ENCODE measurements at places on chromosomes 4 and X.
A peak's percentile ranks its signal among the peaks of the same experiment; 100 is the strongest.

DNA sequence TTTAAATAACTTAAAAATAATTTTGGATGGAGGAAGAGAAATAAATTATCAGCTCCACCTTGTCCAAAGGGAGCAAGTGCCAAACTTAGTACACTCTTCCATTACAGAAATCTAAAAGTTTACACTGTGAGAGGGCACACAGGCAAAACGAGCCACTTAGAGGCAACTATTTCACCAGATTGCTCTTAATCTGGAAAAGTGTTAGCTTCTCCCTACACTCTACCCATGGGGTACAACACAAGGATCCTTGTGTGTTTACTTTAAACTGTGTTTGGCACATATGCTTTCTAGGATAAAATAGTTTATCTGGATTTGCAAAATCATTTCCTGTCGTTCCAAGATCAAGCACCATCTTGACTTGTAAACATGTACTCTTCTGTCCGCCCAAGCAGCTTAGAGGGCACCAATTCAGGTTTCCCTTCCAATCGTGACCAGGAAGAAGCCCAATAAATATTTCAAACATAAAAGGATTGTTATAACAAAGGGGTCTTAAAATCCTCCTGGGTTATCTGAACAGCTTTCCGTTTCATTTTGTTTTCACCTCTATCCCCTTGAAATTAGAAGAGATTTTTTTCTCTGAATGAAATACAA is 29.0 kb upstream of the KDR start:
- no peaks in the 10 kb centered on the region for H3K36me3 ChIP-seq
- H3K4me3 ChIP-seq: no peak overlapping the region
- DNase-seq: no peak
- peaks cover 29% of the 10 kb centered on the region for H3K27me3 ChIP-seq

- H3K27me3 ChIP-seq: no peaks in the 10 kb centered on the region
- H3K27ac ChIP-seq: no peak overlapping the region
- H3K4me1 ChIP-seq: peaks cover 26% of the 10 kb centered on the region
- H3K36me3 ChIP-seq: no peaks in the 10 kb centered on the region
- H3K4me3 ChIP-seq: no peak overlapping the region
These were observed 3.5 kb downstream of the EPGN start for GRCh38 chr4:74311696-74312313.

- DNase-seq: no peak
- no peak overlapping the region for H3K27ac ChIP-seq
- H3K36me3 ChIP-seq: no peaks in the 10 kb centered on the region
- H3K27me3 ChIP-seq: no peaks in the 10 kb centered on the region
- no peak overlapping the region for H3K4me3 ChIP-seq
- peaks cover 10% of the 10 kb centered on the region for H3K4me1 ChIP-seq
These were observed 36.6 kb upstream of the PAQR3 start for GRCh38 chr4:78975865-78976264.

DNA sequence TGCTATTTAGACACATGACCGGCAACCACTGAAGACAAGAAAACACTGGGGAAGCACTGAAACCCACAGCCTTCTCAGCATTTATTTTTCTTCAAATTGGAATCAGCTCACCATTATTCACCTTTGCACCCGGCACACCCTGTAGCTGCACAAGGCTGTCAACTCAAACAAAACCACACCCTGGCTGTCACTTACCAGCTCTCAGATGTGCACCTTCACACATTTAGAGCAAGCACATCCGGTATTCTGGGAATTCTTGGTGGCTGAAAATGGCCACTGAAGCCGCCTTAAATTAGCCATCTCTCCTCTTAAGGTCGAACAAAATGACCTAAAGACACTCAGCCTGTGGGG is 5.9 kb downstream of the ZFYVE28 start:
- no peak for DNase-seq
- no peak overlapping the region for H3K4me3 ChIP-seq
- H3K27me3 ChIP-seq: peaks cover 25% of the 10 kb centered on the region
- no peak overlapping the region for H3K27ac ChIP-seq

- no peak overlapping the region for H3K4me3 ChIP-seq
- no peak for DNase-seq
- no peak overlapping the region for H3K27ac ChIP-seq
- no peaks in the 10 kb centered on the region for H3K36me3 ChIP-seq
These were observed 1249.4 kb upstream of the DIAPH2 start for GRCh38 chrX:95435198-95435597.

GRCh38 chr4:137376312-137376711 is 156.0 kb downstream of the PCDH18 start:
- H3K36me3 ChIP-seq: no peaks in the 10 kb centered on the region
- no peaks in the 10 kb centered on the region for H3K27me3 ChIP-seq
- no peaks in the 10 kb centered on the region for H3K4me1 ChIP-seq
- no peak overlapping the region for H3K4me3 ChIP-seq

GRCh38 chr4:145821766-145822165 is 116.9 kb downstream of the ZNF827 start:
- H3K27me3 ChIP-seq: no peaks in the 10 kb centered on the region
- no peak overlapping the region for H3K4me3 ChIP-seq
- no peak overlapping the region for H3K27ac ChIP-seq
- peaks cover 2% of the 10 kb centered on the region for H3K4me1 ChIP-seq

- H3K4me1 ChIP-seq: peaks cover 8% of the 10 kb centered on the region
- H3K27ac ChIP-seq: no peak within 1 kb of the TSS
- no peaks in the 10 kb centered on the region for H3K36me3 ChIP-seq
- DNase-seq: peak; percentile 72
These were observed at the start of gene SGCB for GRCh38 chr4:52038103-52038912. SGCB (minus strand) TSS chr4:52038299; CDS start chr4:52038259, 40 bp downstream.

GRCh38 chr4:173924561-173924960 is 358.9 kb downstream of the FBXO8 start:
- no peak overlapping the region for H3K4me3 ChIP-seq
- no peaks in the 10 kb centered on the region for H3K36me3 ChIP-seq
- H3K4me1 ChIP-seq: peaks cover 14% of the 10 kb centered on the region

- no peaks in the 10 kb centered on the region for H3K27me3 ChIP-seq
- H3K4me1 ChIP-seq: no peaks in the 10 kb centered on the region
- no peaks in the 10 kb centered on the region for H3K36me3 ChIP-seq
- no peak for DNase-seq
- H3K4me3 ChIP-seq: no peak overlapping the region
- no peak overlapping the region for H3K27ac ChIP-seq
These were observed 28.5 kb upstream of the FGF2 start for GRCh38 chr4:122798101-122798500.

- H3K36me3 ChIP-seq: no peaks in the 10 kb centered on the region
- no peaks in the 10 kb centered on the region for H3K4me1 ChIP-seq
- no peaks in the 10 kb centered on the region for H3K27me3 ChIP-seq
- H3K4me3 ChIP-seq: no peak overlapping the region
These were observed 160.6 kb upstream of the STS start for GRCh38 chrX:6986915-6987314.

- DNase-seq: no peak
- H3K4me1 ChIP-seq: no peaks in the 10 kb centered on the region
- H3K36me3 ChIP-seq: no peaks in the 10 kb centered on the region
- H3K4me3 ChIP-seq: no peak overlapping the region
- H3K27me3 ChIP-seq: no peaks in the 10 kb centered on the region
These were observed 1.2 kb downstream of the GPM6B start for GRCh38 chrX:13815664-13816063.

DNA sequence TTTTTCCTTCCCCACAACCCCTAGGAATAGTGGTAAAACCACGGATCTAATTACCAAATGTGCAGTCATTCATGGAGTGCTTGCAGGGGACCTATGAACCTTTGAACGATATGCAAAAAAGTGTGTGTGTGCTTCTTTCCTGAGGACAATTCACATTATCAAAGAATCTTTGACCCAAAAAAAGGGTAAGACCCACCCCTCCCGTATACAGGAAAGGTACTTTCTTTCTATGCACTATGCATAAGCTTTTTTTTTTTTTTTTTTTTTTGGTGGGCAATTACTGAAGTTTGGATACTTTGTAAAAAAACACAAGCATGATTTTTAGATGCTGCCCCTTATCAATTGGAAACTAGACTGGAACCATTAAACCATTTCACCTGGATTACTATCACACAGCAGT is 31.4 kb downstream of the SPRY1 start:
- H3K4me1 ChIP-seq: peaks cover under 1% of the 10 kb centered on the region
- no peak overlapping the region for H3K4me3 ChIP-seq
- no peaks in the 10 kb centered on the region for H3K27me3 ChIP-seq
- H3K27ac ChIP-seq: no peak overlapping the region
- DNase-seq: no peak

All from common myeloid progenitor, CD34-positive (primary cell).